ENCODE measurements at places on chromosomes 16 and 17.

GRCh38 chr17:57541472-57542394, 203.4 kb downstream of the CCDC182 start:
- DNase-seq = no peak

- no peak for DNase-seq
Observed at GRCh38 chr16:52002026-52002425, 544.9 kb downstream of the TOX3 start.

DNA sequence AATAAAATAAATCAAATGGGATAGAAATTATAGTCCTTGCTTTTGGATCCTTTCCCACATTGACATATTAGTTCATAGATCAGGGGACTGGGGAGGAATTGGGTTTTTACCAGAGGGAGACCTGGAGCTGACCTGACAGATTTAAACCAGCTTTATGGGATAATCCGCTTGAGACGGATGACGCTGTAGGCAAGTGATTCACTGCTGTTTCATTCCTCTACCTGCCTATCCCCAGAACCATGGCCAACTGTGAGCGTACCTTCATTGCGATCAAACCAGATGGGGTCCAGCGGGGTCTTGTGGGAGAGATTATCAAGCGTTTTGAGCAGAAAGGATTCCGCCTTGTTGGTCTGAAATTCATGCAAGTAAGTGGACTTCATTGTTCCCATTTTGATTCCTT, 2.1 kb downstream of the NME1 start:
- no peak for DNase-seq

- DNase-seq = no peak
Observed at GRCh38 chr17:6092182-6092902, 22.2 kb downstream of the WSCD1 start.

- no peak for DNase-seq
Observed at GRCh38 chr17:69810326-69810965, 264.6 kb upstream of the KCNJ16 start.

GRCh38 chr17:10061111-10061845, 137.1 kb downstream of the GAS7 start:
- DNase-seq = peak; percentile 95
